ENCODE measurements at places on chromosomes 4 and X.

GRCh38 chr4:148787285-148787684 is 345.1 kb upstream of the NR3C2 start:
- DNase-seq = no peak

DNA sequence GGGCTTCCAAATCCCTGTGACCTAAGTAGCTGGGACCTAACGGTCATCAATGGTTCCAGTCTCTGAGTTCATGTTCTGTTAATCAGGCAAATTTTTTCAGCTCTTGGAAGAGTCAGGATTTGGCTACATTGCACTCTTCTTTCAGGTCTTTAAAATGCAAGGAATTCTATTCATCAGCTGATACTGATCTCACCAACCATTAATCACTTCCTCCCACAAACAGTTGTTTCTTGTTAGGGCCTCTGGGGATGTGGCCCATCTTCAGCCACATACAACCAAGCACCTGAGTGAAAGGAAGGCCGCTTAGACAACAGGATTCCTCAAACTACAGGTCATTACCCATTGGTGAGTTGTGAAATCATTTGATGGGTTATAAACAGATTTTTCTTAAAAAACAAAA is 71.7 kb downstream of the FANCB start:
- no peak for DNase-seq

DNA sequence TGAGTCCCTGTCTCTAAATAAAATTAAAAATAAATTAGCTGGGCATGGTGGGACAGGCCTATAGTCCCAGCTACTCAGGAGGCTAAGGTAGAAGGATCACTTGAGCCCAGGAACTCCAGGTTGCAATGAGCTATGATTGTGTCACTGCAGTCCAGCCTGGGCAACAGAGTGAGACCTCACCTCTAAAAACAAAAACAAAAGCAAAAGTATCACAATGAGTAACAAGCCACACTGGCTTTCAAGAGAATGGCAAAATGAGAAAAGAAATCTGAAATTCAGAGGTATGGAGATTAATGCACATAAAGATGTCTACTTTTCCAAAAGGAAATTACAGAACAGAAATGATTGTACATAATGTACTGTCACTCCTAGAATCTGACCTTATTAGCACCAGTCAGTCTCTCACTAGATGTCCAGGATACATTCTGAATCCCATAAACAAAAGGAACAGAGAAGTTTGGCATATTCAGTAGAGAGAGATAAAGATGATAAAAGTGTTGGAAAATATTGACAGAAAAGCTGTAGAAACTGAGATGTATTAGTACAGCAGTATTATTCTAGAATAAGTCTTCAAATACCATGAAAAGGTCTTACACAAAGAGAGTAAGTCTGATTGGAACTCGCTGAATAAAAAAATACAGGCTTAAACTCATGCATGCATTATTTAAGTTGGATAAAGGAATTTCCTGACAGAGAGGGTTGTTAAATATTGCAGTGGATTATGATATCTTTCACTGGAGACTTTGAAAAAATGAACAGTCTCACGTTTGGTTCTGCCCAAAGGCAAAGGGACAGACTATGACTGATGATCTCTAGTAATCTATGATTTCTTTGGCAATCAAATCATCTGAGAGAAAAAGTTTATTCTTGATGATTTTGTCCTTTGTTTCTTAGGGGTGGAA is 102.5 kb downstream of the SH3RF1 start:
- DNase-seq = no peak

DNA sequence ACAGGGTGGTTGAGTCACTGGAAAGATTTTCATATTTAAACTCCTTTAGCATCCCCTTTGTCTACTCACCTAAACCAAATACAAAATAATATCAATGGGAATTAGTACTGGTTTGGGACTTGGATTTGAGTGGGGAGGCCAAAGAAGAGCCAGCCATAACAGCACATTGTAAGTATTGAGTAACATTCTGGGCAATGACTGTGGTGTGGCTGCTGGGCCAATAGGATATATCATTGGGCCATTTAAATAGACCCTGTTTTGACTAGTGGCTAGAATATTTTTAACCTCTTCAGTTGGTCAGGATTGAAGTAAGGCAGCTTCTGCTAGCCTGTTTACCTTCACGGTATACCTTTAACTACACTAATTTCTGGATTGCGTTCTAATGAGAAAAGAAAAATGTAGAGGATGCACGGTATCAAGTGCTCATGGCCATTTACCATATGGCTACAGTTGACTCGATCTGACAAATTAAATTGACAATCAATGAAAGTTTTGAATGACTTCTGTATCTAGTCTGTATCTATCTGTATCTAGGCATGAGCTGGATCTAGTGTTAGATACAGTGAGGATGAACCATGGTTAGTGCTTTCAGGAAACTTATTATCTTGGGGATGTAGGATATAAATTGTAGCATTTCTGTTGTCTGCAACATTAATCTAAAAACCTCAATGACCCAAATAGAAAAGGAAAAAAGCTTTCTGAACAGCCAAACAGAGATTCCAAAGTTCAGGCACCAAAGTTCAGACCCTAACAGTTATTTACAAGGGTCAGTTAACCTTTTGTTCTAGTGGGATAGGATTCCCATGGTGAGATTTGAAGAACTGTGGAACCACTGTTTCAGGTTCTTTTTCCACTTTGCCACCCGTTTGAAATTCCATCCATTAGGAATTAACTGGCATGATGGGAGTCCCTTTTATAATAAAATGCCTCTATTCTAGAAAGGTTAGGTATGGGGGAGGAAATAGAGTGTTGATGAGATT is 6.8 kb upstream of the ALB start:
- no peak for DNase-seq

- DNase-seq = no peak
Measured at GRCh38 chrX:151633157-151633556, 62.1 kb upstream of the PRRG3 start.
